COLO829 (cell line): ENCODE measurements at places on chromosomes 13 and 19.

DNA sequence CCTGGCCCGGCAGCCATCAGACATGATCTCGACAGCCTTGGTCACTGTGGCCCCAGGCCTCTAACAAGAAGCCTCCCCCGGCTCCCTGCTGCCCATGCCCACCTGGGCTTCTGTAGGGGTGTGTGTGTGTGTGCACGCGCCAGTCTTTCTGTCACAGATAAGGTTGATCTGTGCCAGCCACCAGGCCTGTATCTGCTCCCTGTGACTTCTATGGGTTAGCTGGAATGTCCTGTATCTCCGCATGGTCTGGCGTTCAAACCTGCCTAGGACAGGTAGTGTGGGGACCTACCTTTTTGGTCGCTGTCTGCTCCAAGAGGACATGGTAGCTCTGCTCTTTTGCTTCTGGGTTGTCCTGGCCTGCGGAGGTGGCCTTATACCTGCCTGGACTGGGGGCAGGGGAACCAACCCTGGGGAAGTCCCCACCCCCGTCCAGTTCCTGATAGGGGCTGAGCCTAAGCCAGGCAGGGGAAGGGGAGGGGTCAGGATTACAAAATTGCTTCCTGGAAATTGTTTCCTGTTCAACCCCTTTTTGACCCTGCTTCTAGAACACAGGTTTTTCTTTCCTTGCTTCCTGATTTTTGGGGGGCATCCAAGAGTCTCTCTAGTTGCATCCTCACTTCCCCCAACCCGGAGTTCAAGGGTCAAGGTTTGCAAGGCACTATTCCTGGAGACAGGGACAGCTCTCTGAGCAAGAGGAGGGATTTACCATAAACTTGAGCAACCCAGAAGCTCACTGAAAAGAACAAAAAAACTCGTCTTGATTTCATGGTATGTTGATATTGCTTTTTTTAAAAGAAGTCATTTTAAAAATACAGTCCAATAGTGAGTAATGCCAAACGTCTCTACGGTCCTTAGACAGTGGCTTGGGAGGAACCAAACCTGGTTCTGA, at the start of gene LRG1:
Gene LRG1 (minus strand): TSS at position 344 of the 889 bp plus-strand sequence. CDS start 23 bp downstream, at position 321.
- no peak for DNase-seq

GRCh38 chr19:21604951-21605476, 99.6 kb downstream of the ZNF429 start:
- no peak for DNase-seq

- DNase-seq, result no peak
Measured at GRCh38 chr13:55245005-55245644, 1895.6 kb upstream of the PRR20A start.

GRCh38 chr13:29515372-29515771, 80.1 kb downstream of the SLC7A1 start:
- no peak for DNase-seq

GRCh38 chr19:10018263-10018662, 5.0 kb downstream of the RDH8 start:
- no peak for DNase-seq

GRCh38 chr19:21621671-21622070, 116.3 kb downstream of the ZNF429 start:
- no peak for DNase-seq

DNA sequence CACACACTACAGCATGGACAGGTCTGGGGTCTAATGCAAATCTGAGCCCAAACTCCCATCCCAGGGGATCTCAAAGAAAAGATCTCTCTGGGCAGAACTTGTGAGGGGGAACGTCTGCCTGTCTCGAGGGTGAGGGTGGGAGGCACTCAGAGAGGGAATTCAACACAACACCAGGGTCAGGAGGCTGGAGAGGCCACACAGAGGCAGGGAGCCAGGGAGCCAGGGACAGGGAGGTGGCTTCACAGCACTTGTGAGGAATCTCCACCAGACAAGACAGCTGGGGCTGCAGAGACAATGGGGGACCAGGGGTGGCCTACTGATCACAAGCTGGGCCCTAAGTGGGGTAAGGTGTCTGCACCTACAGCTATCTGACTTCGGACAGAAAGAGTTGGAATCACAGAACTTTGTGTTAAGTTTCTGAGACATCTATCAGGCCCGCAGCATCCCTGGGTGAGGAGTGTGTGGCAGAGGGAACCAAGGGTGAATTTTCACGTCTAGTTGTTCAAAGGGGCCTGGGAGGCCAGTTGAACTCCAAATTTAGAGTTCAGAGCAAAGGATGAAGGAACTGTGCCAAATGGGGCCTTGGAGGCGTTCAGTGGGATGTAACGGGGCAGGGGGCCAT, 12.7 kb upstream of the AKAP8L start:
- no peak for DNase-seq

- no peak for DNase-seq
Measured at GRCh38 chr19:55678121-55678671, 3.2 kb downstream of the EPN1 start.

DNA sequence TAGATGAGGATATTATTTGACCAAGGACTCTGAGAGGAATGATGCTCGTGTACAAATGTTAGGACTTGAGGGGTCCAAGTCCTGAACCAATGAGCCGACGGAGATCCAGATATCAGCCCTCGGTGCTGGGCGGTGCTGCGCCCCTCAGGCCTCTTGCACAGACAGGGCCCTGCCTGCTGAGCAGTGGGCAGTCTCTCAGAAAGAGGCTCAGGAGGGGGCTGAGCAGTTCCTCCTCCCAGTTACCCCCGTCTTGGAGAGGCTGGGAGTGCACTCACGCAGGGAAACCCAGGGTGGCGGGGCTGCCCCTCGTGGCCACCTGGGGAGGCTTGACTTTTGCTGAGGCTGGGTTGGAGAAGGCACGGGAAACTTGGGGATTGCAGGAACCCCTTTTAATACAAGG, 18.4 kb downstream of the TEX29 start:
- DNase-seq, result no peak

DNA sequence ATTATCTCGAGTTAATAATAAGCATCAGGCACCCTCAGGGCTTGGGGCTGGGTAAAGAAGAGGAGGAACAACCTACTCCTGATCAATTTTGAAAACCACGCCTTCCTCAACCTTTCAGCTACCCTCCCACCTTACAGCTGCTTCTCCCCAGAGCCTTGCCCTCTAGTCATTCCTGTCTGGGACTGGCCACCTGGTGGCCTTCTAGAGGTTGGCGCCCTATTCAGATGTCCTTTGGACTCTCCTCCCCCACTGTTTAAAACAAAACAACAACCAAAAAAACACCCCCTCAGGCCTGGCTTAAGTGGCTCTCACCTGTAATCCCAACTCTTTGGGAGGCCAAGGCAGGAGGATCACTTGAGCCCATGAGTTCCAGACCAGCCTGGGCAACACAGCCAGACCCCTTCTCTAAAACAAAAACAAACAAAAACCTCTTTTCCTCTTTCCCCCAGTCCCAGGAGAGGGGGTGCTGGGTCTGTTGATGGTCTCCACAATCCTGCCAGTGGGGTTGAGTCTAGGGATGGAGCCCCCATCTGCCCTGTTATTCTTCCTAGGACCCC, 62.3 kb downstream of the CCDC70 start:
- peak; percentile 27 for DNase-seq

DNA sequence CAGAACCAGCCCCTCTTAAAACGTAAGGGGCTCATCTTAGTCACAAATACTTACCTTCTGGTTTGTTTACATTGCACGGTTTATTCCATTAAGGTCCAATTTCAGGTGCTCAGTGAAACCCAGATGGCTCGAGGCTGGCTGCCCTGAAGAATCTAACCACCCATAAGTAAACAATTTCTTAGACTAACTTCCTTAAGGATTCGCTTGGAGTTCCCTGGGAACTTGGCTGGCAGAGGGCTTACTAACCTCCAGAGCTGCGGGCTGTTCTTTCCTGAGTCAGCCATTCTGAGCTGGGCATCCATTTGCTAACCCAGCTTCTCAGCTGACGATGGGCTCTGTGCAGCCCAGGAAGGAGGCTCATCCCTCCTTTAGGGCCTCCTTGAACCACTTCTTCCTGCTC, 262.1 kb downstream of the FGF9 start:
- no peak for DNase-seq

DNA sequence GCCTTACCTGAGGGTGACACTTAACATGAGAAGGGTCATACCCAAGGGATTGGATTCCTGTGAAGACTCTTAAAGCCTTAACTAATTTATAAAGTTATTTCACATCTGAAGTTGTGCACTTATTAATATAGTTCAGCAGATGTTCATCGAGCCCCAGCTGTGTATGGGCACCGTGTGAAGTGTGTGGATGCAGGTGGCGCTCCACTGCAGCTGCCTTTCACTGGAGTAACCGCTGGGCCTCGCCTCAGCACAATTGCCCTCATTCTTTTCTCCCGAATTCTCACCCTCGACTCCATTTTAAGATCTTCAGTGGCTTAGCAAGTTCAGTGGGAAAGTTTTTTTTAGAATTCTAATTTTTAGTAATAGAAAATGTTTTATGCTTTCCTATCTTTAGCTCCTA, 66.2 kb downstream of the DPY19L3 start:
- DNase-seq, result no peak

- no peak for DNase-seq
Measured at GRCh38 chr19:38135150-38135998, 88.6 kb downstream of the DPF1 start.

DNA sequence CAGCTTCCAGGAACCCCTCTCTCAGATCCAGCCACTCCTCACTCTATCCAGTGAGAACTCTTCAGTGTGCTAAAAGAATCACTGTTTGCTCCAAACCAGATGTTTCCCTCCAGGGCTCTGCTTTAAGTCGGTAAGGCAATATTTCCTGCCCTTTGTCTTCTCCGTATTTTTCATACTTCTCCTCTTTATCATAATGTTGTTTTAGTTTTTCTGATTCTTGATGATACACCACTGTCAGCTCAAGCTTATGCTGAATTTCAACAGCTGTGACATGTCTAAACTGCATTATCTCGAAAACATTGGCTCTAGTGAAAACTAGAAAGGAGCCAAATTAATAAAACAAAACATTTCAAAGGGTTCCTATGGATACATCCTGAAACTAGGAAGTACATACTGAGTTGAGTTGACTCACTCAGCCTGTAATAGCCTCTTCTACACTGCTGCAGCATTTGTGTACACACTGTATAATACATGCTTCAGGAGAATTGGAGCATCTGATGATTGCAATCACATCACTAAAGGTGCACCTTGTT, 39.8 kb downstream of the GPR180 start:
- DNase-seq, result peak; percentile 47

DNA sequence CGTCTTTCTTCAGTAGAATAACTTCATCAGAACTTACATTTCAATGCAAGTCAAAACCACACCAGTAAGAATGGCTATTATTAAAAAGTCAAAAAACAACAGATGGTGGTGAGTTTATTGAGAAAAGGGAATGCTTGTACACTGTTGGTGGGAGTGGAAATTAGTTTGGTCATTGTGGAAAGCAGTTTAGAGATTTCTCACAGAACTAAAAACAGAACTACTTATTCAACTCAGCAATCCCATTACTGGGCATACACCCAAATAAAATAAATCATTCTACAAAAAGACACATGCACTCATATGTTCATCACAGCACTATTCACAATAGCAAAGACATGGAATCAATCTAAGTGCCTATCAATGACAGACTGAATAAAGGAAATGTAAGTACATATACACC, 231.2 kb downstream of the NHLRC3 start:
- no peak for DNase-seq

- no peak for DNase-seq
Measured at GRCh38 chr13:42329239-42329638, 57.3 kb downstream of the AKAP11 start.

DNA sequence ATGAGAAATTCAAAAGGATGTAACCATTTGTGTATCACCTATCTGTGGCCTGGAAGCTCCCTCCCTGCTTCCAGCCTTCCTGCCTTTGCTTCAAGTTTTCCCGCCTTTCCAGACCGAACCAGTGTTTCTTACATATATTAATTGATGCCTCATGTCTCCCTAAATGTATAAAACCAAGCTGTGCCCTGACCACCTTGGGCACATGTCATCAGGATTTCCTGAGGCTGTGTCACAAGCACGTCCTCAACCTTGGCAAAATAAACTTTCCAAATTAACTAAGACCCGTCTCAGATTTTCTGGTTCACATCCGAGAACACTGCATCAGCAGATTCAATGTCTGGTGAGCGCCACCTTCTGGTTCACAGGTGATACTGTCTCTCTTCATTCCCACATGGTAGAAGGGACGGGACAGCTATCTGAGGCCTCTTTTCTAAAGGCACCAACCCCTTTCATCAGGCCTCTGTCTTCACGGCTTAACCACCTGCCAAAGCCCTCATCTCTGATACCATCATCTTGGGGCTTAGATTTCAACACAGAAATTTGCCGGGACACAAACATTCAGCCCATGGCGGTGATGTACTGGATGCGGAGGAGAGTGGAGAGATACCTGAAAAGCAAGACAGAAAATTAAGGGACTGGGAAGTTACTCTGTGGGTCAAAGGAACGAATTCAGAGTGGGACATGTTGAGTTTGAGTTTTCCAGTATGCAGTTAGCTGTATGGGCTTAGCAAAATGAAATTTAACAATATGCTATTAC, 58.7 kb upstream of the PABPC3 start:
- peak; percentile 42 for DNase-seq

GRCh38 chr13:32582281-32582680, 4.0 kb upstream of the PDS5B start:
- DNase-seq, result no peak

DNA sequence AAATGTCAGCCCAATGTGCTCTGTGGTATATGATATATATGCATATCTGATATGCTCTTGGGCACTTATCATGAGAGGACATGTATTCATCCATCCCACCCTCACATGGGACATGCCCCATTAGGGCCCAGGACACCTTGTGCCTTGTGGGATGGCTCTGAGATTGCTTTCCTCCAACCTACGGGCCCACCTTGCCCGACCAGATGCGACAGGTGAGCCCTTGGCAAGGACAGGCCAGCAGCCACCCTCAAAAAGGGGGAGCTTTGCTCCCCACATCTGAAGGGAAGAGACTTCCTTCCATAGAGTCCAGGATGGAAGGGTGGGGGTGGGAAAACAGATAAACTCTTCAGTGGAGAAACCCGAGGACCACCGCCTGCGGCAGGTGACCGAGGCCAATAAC, 58.6 kb downstream of the SLC7A1 start:
- DNase-seq, result no peak

- DNase-seq, result no peak
Measured at GRCh38 chr19:45171211-45171623, 6.8 kb downstream of the TRAPPC6A start.

DNA sequence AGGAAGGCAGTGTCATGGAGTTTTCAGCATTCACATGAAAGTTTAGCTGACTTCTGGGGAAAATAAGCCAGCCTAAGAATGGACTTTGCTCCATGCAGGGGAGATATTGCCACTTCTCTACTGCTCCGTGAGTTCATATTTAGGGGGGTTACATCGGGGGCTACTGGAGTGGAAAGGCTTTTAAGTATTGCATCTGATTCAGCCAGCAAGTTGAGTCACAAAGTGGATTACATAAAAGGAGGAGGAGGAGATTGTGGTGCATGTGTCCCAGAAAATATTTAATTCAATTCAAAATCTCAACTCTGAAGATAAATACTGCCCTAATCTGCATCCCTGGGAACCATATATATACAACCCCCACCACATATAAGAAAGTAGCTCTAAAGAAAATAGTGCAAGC, 617.2 kb downstream of the DCT start:
- DNase-seq, result no peak

GRCh38 chr19:33054623-33055022, 10.1 kb downstream of the RHPN2 start:
- DNase-seq, result no peak

GRCh38 chr13:26222520-26223046, 469 bp upstream of the RNF6 start:
- no peak for DNase-seq
